ENCODE measurements at places on chromosomes 13 and 19.

DNA sequence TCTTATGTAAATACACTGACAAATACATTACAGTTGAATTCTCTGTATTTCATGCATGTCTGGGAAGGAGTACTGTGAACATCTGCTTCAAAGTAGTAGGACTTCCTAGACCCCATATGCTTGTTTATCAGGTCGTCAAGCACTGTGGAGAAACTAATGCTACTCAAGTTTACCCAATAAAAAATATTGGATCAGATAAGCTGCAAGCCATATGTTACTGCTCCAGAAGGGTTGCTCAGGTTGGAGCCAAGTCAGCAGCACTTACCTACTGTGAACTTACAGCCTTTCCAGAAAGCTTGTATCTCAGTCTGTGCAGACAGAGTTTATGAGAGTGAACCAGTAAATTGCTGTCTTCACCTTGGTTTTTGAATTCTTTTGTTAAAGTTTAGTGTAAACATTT is 36.2 kb downstream of the SLAIN1 start:
- DNase-seq: no peak

DNA sequence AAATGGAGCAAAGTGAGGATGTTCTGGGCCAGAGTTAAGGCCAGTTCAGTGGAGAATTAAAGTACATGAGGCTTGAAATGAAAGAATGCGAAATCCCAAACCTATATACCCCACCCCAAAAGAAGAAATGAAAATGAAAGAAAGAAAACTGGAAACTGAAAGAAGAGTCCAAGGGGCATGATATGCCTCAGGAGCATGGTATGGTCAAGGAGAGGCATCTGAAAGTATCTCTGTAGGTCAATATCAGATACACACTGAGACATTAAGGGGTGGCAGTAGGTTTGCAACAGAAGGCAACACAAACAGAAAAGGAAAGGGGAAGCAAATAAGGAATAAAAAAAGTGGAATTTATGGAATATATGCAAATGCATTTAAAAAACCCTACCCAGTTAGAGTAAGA is 166.5 kb downstream of the COG6 start:
- DNase-seq: no peak

- DNase-seq: no peak
Observed at GRCh38 chr19:1941146-1942077, at the start of gene CSNK1G2. CSNK1G2 (plus strand) TSS chr19:1941172; CDS start chr19:1969773, 28,601 bp downstream.

- no peak for DNase-seq
Observed at GRCh38 chr19:843180-843835, 2.5 kb downstream of the PRTN3 start.

GRCh38 chr19:55766466-55766865 is 2.5 kb upstream of the RFPL4AL1 start:
- no peak for DNase-seq

GRCh38 chr13:50810998-50811397 is 32.5 kb downstream of the DLEU7 start:
- DNase-seq: no peak

- DNase-seq: no peak
Observed at GRCh38 chr13:36897054-36897616, 22.9 kb downstream of the SMAD9 start.

DNA sequence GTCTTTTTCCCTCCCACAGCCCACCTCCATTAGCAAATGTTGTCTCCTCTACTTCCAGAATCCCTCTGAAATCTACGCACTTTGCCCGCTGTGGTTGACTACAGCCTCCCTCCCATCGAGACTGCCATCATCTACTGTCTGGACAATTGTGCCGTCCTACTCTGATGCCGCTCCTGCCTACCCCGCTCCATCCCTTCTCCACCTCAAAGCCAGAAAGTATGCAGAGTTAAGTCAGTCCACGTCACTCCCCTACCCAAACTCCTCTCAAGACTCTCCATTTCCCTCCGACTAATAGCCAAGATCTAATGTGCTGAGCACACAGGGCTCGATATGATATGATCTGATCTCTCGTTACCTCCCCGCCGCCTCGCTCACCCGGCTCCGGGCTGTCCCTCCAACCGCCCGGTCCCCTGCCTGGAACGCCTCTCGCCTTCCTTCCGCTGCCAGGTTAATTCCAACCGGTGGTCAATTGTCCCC is 556 bp downstream of the CACTIN start:
- DNase-seq: no peak

- DNase-seq: no peak
Observed at GRCh38 chr19:33774751-33775150, 21.9 kb upstream of the KCTD15 start.

DNA sequence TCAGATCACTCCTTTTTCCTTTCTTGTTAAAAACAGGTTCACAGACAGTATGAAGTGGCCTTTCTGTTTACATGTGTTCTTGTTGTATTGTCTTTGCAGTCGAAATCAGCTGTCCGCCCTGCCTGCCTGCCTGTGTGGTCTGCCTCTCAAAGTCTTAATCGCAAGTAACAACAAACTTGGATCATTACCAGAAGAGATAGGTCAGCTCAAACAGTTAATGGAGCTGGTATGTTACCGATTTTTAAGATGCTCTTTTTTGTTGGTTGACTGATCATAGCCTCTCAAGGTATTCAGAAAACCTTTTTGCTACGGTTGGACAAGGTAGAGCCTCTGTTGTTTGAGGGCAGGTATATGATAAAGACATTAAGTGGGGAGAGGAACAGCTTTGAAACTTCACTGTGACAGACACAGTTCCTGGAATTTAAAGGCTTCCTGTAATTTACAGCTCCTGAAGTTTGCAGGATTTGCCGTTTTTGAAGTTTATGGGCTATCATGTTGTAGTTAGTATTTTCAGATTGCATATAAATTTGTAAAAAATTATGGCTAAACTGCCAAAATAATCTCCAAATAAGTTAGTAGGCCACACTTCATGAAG is 116.1 kb downstream of the LRCH1 start:
- DNase-seq: no peak

GRCh38 chr19:18699403-18700054 is 16.0 kb downstream of the CRTC1 start:
- DNase-seq: no peak

DNA sequence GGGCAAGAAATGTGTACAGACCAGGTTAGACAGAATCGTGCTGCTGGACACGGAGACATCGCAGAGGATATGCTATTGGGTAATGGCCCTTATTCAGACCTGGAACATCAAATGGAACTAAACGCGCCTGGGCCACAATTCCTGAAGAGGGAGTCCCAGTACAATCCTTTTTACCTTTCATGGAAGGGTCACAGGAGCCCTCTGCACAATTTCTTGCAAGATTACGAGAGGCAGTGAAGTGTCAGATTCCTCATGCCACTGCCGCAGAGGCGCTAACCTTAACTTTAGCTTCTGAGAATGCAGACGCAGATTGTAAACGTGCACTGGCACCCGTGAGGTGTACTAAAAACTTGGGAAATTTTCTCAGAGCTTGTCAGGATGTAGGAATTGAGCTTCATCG is 18.1 kb downstream of the CLEC4M start:
- DNase-seq: no peak

DNA sequence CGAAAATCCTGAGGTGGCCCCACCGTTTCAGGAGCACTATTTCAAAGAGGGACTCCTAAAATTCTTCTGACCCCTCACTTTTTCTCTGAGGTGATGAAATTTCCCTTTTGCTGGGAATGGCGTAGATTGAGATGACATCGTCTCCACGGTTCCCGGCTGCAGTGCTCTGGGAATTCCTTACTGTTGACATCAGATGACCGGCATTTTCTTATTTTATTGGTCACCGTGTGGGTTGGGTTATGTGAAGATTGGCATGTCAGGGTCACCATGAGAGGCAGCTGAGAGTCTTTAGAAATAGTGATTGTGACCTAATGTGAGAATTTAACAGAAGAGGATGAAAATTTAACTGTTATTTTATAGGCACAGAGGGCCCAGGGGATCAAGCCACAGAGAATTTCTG is 356.7 kb downstream of the FGF9 start:
- DNase-seq: no peak

GRCh38 chr13:46738055-46738454 is 58.9 kb downstream of the ESD start:
- no peak for DNase-seq

DNA sequence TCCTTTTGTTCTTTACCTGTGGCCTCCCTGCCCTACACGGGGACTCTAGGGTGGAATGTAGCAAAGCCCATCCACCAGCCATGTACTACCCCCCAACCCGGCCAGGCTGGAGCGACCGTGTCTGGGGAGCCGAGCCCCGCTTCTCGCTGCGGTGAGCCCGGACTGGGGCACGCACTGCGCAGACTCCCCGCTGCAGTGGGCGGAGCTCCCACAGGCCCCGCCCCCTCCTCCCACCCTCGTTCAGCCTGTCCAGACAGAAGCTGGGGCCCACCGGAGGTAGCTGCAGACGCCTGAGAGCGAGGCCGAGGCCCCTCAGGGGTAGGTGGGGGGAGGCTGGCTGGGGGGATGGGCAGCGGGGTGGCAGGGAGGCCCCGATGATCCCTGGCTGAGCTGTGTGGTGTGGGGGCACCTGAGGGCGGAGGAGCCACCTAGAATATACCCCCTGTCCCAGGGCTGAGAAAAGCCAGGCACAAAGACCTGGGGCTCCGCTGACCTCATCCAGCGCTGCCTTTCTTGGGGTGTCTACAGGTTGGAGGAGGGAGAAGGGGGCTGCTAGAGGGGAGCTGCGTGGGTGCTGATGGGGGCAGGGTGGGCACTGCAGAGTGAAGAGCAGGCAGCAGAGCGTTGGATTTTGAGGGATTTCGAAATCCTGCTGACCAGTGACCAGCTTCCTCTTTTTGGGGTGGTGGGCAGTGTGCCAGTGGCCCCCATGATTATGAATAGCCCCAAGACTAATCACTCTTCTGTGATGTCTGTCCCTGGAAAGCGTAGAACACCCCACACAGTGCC is 17.3 kb downstream of the PLD3 start:
- no peak for DNase-seq

GRCh38 chr13:106474912-106475311 is 60.5 kb downstream of the EFNB2 start:
- DNase-seq: no peak

- no peak for DNase-seq
Observed at GRCh38 chr13:94329754-94330551, 149.5 kb downstream of the DCT start.

DNA sequence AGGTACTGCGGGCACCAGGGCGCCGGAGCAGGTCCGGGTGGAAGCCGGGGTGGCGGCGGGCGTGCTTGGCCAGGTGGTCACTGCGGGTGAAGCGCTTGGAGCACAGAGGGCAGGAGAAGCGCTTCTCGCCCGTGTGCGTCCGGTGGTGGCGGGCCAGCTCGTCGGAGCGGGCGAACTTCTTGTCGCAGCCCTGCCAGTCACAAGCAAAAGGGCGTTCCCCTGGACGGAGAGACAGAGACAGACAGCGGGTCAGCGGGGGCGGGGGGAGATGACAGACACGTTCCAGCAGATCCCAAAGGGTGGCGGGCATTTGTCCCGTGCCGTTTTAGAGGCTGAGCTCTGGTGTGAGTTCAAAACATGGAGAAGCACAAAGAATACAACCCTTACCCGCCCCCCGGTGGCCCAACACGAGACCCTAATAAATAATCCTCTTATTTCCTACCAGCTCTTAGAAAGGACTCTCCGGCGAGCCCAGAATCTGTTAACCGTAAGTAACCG is 6.3 kb upstream of the REXO1 start:
- DNase-seq: no peak

- DNase-seq: peak; percentile 42
Observed at GRCh38 chr13:22740264-22740663, 440.5 kb upstream of the SGCG start.

DNA sequence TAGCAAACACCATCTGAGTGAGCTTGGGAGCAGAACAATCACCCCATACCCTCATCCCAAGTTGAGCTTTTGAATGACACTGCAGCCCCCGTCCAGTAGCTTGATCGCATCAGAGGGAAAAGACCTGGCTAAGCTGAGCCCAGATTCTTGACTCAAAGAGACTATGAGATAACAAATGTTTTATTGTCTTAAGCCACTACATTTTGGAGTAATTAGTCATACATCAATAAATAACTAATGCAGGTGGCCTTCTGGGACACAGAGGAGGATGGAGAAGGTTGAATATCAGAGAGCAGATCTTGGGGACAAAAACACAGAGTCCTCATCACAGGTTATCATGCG is 24.6 kb upstream of the IGSF23 start:
- no peak for DNase-seq

All from NCI-H510A treated with DMSO at 0.1 percent for 48 hours (cell line).